ENCODE measurements at places on chromosomes 16 and 17.

- no peak for DNase-seq
These were observed 239.6 kb downstream of the SOX9 start for GRCh38 chr17:72360386-72360940.

DNA sequence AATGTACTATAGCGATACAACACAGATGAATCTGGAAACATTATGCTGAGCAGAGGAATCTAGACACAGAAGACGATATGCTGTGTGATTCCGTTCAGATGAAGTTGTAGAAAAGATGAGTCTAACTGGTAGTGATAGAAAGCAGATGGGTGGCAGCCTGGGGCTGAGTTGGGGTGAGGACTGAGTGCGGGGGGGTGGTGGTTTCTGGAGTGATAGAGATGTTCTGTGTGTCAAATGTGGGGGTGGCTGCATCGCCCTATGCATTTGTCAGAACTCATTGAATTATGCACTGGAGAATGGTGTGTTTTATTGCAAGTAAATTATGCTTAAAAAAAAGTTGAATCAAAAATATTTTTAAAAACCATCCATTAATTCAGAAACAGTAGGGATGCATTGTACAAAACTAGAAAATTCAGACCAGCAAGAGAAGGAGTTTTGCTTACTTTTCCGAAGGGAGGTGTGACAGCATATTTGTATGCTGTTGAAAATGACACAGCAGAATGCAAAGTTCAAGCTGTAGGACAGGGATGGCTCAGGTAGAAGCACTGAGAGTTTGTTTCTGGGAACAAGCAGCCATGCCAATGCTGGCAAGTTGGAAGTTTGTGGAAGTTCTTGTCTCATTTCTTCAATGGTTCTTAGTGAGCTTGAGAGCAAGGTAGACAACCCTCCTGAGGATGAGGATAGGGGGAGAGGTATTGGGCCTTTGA lies 13.0 kb upstream of the DRG2 start:
- DNase-seq, result no peak

GRCh38 chr16:58332997-58333700 lies 38.3 kb upstream of the PRSS54 start:
- no peak for DNase-seq

DNA sequence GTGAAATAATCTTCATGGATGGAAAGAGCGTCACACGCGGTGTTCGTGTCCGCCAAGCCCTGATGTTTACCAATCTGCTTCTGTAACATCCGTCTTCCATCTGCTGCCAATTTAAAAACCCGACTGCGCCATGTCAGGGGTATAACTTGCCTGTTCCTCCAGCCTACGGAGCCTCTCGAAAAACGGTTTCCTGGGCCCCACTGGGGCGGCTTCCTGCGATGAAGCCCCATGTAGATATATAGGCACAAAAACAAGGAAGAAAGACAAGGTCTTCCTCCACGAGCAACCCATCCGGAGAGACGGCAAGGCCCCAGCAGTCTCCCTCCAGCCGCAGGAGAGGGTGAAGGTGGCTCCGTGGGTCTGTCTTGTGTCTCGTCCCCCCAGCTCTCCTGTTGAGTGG lies at the start of gene PTX4:
Gene PTX4, minus strand, starts transcription at position 326 of the 400 bp plus-strand sequence. Its CDS starts 35 bp downstream, at position 291.
- no peak for DNase-seq

GRCh38 chr17:54907376-54907775 lies 6.7 kb downstream of the TOM1L1 start:
- no peak for DNase-seq

DNA sequence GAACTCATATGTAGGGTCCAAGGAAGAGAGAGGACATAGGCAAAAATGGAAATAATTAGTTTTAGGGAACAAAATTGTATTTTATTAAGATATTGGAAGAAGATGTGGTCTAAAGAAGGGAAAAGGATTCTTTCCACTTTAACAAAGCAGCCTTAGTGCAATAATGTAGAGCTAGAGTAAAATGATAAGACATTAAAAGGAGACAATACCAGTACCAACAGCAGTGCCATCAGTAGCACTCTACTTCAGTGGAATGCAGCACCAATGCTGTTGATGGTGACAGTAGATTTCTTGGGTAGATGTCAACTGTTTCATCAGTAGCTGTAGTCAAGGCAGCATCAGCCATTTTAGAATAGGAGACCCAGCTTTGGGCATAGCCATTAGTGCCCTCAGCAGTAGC lies 124.3 kb downstream of the BRIP1 start:
- DNase-seq, result no peak

DNA sequence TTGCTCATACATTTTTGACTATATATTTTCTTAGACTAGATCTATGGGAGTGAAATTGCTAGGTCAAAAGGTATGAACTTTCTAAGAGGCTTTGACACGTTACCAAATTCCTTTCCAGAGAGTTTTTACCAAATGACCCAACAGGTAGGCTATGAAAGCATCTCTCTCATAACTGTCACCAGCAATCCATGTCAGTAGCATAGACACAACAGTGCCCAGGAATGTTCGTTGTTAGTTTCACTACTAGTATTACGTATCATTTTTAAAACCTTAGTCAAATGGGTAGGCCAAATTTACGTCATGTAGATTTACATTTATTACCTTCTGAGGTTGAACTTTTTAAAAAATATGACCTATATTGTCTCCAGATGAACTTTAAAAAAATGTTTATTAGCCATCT lies 66.8 kb downstream of the MARCHF10 start:
- no peak for DNase-seq

DNA sequence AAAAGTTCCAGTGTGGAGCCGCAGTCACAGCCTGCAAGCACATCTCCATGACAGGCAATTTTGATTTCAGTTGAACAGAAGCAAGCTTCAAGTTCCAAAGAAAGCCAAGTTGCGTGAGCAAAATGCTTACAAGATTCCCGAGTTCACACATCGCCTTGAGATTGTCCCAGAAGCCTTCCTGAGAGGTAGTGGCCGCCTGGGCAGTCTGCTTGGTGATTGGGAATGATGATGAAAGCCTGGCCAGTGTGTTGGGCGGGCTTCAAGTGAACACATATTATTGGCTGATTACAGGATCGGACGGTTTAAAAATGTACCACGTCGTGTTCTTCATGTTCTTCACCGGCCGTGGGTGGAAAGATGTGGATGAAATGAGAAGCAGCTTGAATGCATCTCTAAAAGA lies 185.5 kb downstream of the FOXL1 start:
- no peak for DNase-seq

GRCh38 chr17:3691617-3692067 lies 4.3 kb downstream of the P2RX5 start:
- DNase-seq, result no peak

DNA sequence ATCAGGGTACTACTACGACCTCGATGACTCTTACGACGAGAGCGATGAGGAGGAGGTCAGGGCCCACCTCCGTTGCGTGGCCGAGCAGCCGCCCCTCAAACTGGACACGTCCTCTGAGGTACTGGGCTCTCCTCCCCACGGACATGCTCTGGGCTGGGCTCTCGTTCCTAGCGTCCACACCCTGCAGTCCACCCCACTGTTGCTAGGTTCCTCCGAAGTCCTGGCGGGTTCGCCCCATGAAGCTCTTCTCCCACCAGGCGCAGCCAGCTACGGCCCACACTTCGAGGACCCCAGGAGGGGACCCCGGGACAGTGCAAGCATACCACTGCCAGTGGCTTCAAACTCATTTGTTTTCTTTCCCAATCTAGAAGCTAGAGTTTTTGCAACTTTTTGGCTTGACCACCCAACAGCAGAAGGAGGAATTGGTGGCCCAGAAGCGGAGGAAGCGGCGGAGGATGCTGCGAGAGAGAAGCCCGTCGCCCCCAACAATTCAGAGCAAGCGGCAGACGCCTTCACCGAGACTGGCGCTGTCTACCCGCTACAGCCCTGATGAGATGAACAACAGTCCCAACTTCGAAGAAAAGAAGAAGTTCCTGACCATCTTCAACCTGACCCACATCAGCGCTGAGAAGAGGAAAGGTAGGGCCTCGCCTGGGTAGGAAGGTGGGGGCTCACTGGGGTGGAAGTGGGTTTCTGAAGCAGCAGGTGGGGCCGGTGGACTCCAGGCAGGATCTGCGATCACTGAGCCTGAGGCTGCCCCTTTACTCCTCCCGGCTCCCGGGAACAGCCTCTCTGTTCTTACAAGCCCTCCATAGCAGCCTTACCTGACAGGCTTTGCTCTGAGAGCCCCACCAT lies 25.6 kb downstream of the GINS2 start:
- no peak for DNase-seq

DNA sequence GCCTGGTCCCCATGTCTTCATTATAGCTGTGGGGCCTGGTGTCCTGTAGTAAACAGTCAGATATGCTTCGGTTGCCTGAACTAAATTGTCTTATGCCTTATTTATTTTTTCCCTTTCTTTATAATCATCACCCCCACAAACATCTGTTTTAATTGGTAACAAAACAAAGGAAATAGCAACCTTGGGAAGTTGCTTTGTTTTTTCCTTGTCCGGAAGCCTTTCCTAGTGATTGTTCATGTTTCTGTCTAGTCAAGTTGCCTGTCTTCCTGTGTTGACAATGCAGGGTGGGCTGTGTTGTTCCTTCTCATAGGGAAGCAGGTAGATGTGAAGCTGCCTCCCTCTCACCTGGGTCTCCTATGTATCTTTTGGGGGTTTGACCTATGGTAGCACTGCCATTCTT lies 16.7 kb downstream of the PGS1 start:
- DNase-seq, result no peak

GRCh38 chr17:67974185-67974584 lies 22.1 kb downstream of the C17orf58 start:
- DNase-seq, result no peak

- no peak for DNase-seq
These were observed 6.0 kb upstream of the CPD start for GRCh38 chr17:30372755-30373154.

DNA sequence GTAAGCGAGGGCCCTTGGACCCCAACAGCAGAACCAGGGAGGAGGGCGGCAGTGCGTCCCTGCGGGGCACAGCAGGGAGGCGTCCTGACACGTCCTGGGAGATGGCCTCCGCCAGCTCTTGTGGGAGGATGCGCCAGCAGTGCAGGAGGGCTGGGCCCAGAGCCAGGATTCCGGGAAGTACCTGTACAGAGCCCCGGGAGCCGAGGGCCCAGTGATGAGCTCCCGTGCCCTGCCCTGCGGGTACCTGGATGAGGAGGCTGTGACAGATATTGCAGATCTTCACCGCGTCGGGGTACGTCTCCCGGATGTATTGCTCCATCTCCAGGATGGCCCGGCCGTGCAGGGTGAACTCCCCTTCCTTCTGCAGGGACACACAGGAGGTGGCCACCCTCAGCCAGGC lies 23.1 kb downstream of the KDM8 start:
- no peak for DNase-seq

DNA sequence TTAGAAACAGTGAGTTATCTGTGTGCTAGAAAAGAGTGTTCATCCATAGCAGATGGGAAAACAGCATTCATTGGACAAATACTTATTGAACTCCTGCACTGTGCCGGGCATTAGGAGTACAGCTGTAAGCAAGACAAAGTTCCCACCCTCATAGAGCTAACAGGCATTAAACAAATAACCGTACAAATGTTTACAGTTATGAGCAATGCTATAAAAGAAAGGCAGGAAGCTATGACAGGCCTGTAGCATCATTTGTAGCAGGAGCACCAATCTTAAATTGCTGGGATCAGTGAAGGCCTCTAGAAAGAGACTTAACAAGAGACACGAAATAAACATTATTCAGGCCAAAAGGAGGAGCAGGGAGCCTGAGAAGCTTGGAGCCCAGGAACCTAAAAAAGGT lies 15.6 kb downstream of the SDR42E1 start:
- no peak for DNase-seq

GRCh38 chr16:56399486-56399885 lies 25.9 kb downstream of the AMFR start:
- no peak for DNase-seq

- DNase-seq, result no peak
These were observed 530.1 kb downstream of the KCNJ2 start for GRCh38 chr17:70699408-70699807.

DNA sequence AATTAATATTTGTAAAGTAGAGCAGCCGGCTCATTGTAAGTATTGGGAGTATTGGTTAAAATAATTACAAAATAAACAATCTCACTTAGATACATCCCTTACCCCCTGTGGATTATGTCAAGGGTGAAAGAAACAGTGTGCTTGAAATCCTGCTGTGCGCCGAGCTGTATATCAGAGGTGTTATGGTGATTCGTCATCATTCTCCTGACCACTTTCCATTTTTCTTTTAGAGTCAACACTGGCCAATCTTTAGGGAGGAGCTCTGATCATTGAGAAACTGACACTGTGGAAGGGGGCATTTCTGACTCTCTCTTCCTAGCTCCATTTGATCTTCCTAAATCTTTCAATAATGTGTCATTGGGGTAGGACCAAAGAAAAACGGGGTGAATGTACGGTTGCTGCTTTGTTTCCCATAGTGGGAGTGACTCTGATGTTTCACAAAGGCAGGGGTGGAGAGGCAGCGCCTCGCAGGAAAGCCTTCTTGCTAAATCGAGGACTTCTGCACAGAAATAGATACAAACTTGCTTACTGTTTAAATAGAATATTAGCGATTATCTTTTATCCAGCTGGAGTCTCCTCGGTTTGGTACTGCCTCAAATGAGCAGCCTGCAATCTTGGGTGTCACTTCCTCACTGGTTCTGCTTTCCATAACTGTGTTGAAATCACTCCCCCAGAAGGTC lies 123.4 kb downstream of the PRKCB start:
- no peak for DNase-seq

GRCh38 chr17:63491977-63492618 lies 15.2 kb downstream of the ACE start:
- DNase-seq, result no peak

GRCh38 chr16:61879-62281 lies 8.3 kb downstream of the SNRNP25 start:
- no peak for DNase-seq

GRCh38 chr17:18319604-18320256 lies 4.6 kb downstream of the SMCR8 start:
- peak; percentile 50 for DNase-seq

- no peak for DNase-seq
These were observed 151.7 kb upstream of the CHMP6 start for GRCh38 chr17:80839970-80840369.

DNA sequence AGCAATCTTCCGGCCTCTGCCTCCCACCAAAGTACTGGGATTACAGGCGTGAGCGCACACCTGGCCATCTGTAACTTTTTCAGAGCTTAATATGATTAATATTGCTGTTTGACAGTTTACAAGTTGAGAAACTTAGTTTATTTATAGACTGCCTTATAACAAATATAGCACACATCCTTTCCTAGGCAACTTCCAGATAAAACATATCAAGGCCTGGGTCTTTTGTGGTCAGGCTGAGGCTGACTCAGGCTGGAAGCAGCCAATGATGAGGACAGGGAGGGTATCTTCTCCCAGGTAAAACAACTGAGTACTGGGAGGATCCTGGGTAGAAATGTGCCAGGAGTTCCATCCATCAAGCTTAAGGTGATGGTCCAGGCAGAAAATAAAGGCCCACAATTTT lies 16.2 kb downstream of the LUC7L start:
- DNase-seq, result no peak

GRCh38 chr17:30291543-30292285 lies at the start of gene BLMH:
Gene BLMH, minus strand, starts transcription at chr17:30291944. Its CDS starts 125 bp downstream, at chr17:30291819.
- DNase-seq, result peak; percentile 75

GRCh38 chr16:58503166-58503862 lies 3.4 kb downstream of the NDRG4 start:
- DNase-seq, result no peak

- DNase-seq, result no peak
These were observed 1286.8 kb upstream of the CDH8 start for GRCh38 chr16:63323055-63323454.

- no peak for DNase-seq
These were observed 810.6 kb downstream of the CDH11 start for GRCh38 chr16:64311241-64311640.

- DNase-seq, result no peak
These were observed 30.8 kb downstream of the FBXO31 start for GRCh38 chr16:87352818-87353217.
